ENCODE measurements at places on chromosomes 11 and 22. TPM values are rescaled to one million over a fixed set of nuclear protein-coding genes. Genes with fewer than 3 reads are reported as not detected.

The C22orf31 gene
- 0.63 TPM for total RNA-seq

The HBE1 gene
- not detected for total RNA-seq

The OLFML1 gene
- 0.83 TPM for total RNA-seq

The TSKU gene
- 32.8 TPM for total RNA-seq

The TMEM121B gene
- total RNA-seq: 2.9 TPM
